Natural killer cell (primary cell): ENCODE measurements at places on chromosomes 1 and 21. TPM values are rescaled to one million over a fixed set of nuclear protein-coding genes. Genes with fewer than 3 reads are reported as not detected.

CLDN17 gene
- total RNA-seq: not detected

CCDC27 gene
- not detected for total RNA-seq

- H3K4me3 ChIP-seq: no peak within 1 kb of the TSS
- H3K27ac ChIP-seq: no peak within 1 kb of the TSS
- no peaks in the 10 kb centered on the region for H3K36me3 ChIP-seq
- peak; percentile 35 for DNase-seq
These were observed at the start of gene LRRC71 for GRCh38 chr1:156920233-156921052. Gene LRRC71 (plus strand): TSS chr1:156920632. CDS start chr1:156920804, 172 bp downstream.

- no peaks in the 10 kb centered on the region for H3K27me3 ChIP-seq
- no peaks in the 10 kb centered on the region for H3K4me1 ChIP-seq
These were observed 269.4 kb downstream of the HLX start for GRCh38 chr1:221148660-221149059.

GRCh38 chr1:204782118-204782700, 88.5 kb upstream of the NFASC start:
- no peaks in the 10 kb centered on the region for H3K27me3 ChIP-seq
- no peaks in the 10 kb centered on the region for H3K36me3 ChIP-seq
- H3K4me1 ChIP-seq: no peaks in the 10 kb centered on the region
- H3K27ac ChIP-seq: no peak overlapping the region

GRCh38 chr1:236854605-236854983, 59.5 kb downstream of the MTR start:
- no peak overlapping the region for H3K27ac ChIP-seq
- DNase-seq: no peak
- no peaks in the 10 kb centered on the region for H3K27me3 ChIP-seq

GRCh38 chr21:44828362-44829056, 10.6 kb upstream of the SUMO3 start:
- no peaks in the 10 kb centered on the region for H3K27me3 ChIP-seq
- H3K4me1 ChIP-seq: peaks cover 12% of the 10 kb centered on the region
- DNase-seq: no peak
- H3K4me3 ChIP-seq: no peak overlapping the region

- peaks cover 5% of the 10 kb centered on the region for H3K4me1 ChIP-seq
- no peak for DNase-seq
- no peaks in the 10 kb centered on the region for H3K27me3 ChIP-seq
- H3K27ac ChIP-seq: no peak overlapping the region
These were observed 347.8 kb downstream of the DUSP10 start for GRCh38 chr1:221394011-221394544.

DNA sequence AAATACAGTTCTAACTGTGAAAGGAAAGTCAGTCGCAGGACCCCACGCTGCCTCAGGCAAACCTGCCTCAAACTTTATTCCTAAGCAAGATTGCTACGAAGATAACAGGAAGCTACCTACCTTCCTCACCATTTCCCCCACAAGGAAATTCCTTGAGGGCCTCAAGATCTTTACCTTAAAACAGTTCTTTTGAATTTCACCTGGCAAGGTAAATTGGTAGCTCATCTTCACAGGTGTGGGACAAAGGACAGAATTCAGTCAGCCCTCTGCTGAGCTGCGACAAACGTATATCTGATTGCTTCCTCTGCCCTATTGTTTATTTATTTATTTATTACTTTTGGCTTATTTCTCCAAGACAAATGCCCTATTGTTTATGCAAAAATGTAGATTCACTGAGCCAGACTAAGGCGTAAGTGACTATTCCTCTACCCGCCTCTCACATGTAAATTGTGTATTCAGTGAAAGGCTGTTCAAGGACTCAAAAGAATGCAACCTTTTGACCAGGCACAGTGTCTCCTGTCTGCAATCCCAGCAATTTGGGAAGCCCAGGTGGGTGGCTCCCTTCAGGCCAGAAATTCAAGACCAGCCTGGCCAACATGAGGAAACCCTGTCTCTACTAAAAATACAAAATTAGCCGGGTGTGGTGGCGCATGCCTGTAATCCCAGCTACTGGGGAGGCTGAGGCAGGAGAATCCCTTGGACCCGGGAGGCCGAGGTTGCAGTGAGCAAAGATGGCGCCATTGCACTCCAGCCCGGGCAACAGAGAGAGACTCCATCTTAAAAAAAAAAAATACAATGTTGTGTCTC, 17.3 kb upstream of the PKNOX1 start:
- no peaks in the 10 kb centered on the region for H3K36me3 ChIP-seq
- DNase-seq: no peak
- H3K27me3 ChIP-seq: no peaks in the 10 kb centered on the region
- peaks cover 12% of the 10 kb centered on the region for H3K4me1 ChIP-seq
- no peak overlapping the region for H3K4me3 ChIP-seq
- no peak overlapping the region for H3K27ac ChIP-seq

DNA sequence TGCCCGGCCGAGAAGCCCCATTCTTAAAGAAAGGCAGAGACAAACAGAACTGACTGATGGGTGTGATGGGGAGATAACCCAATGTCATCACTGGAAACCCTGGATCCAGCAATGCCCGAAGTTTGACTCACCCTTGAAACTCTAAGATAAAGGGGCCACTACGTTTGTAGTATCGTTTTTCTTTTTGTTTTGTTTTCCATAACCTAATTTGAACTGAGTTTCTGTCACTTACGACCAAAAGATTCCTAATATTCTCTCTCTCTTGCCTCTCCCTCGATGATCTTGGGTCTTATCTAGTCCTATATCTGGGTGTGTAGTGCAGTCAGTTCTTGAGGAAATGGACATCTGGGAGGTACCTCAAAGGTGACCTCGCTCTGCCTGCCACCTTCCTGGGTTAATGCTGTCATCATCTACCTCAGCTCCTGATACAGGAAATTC, 57.8 kb upstream of the ID3 start:
- no peak overlapping the region for H3K27ac ChIP-seq
- H3K4me3 ChIP-seq: no peak overlapping the region
- H3K27me3 ChIP-seq: peaks cover 7% of the 10 kb centered on the region
- no peaks in the 10 kb centered on the region for H3K36me3 ChIP-seq
- H3K4me1 ChIP-seq: peaks cover 47% of the 10 kb centered on the region
- no peak for DNase-seq

DNA sequence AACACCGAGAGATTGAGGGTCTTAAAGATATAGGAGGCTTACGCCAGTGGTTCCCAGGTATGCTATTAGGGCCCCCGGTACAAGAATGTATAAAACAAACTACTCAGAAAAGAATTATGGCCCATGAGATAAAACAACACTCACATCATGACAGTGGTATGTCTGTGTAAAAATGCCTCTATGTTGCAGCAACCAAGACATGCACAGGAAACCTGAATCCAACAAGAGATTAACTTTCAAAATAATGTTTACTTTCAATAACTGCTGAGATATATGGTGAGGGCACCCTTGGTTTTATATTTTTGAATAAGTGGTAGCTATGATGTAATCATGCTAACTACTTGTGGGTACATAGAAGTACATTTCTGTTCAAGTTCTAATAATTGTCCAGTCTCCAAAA, 74.9 kb downstream of the PUM1 start:
- H3K4me3 ChIP-seq: no peak overlapping the region
- H3K4me1 ChIP-seq: no peaks in the 10 kb centered on the region
- H3K36me3 ChIP-seq: peaks cover 36% of the 10 kb centered on the region
- H3K27me3 ChIP-seq: no peaks in the 10 kb centered on the region
- no peak overlapping the region for H3K27ac ChIP-seq
- DNase-seq: no peak

- H3K36me3 ChIP-seq: peaks cover 49% of the 10 kb centered on the region
- H3K27ac ChIP-seq: no peak overlapping the region
- no peak overlapping the region for H3K4me3 ChIP-seq
- H3K27me3 ChIP-seq: no peaks in the 10 kb centered on the region
These were observed 7.4 kb downstream of the MED8 start for GRCh38 chr1:43382027-43382779.

GRCh38 chr21:41147096-41147978, 20.6 kb upstream of the BACE2 start:
- H3K27ac ChIP-seq: no peak overlapping the region
- H3K4me3 ChIP-seq: no peak overlapping the region
- DNase-seq: no peak
- no peaks in the 10 kb centered on the region for H3K36me3 ChIP-seq

- H3K27ac ChIP-seq: no peak overlapping the region
- H3K36me3 ChIP-seq: no peaks in the 10 kb centered on the region
- no peaks in the 10 kb centered on the region for H3K4me1 ChIP-seq
- H3K4me3 ChIP-seq: no peak overlapping the region
- H3K27me3 ChIP-seq: no peaks in the 10 kb centered on the region
- DNase-seq: no peak
These were observed 2.6 kb upstream of the SH3GLB1 start for GRCh38 chr1:86701731-86702130.

GRCh38 chr1:110846861-110847260, 26.1 kb upstream of the CD53 start:
- H3K4me1 ChIP-seq: no peaks in the 10 kb centered on the region
- no peak overlapping the region for H3K4me3 ChIP-seq
- no peak for DNase-seq
- H3K36me3 ChIP-seq: no peaks in the 10 kb centered on the region
- H3K27ac ChIP-seq: no peak overlapping the region

GRCh38 chr1:36920801-36921405, 113.4 kb downstream of the GRIK3 start:
- H3K36me3 ChIP-seq: no peaks in the 10 kb centered on the region
- H3K4me3 ChIP-seq: no peak overlapping the region
- no peak overlapping the region for H3K27ac ChIP-seq
- no peak for DNase-seq

GRCh38 chr21:17495680-17496079, 17.2 kb upstream of the CXADR start:
- DNase-seq: no peak
- H3K36me3 ChIP-seq: no peaks in the 10 kb centered on the region
- no peaks in the 10 kb centered on the region for H3K27me3 ChIP-seq
- H3K4me3 ChIP-seq: no peak overlapping the region

DNA sequence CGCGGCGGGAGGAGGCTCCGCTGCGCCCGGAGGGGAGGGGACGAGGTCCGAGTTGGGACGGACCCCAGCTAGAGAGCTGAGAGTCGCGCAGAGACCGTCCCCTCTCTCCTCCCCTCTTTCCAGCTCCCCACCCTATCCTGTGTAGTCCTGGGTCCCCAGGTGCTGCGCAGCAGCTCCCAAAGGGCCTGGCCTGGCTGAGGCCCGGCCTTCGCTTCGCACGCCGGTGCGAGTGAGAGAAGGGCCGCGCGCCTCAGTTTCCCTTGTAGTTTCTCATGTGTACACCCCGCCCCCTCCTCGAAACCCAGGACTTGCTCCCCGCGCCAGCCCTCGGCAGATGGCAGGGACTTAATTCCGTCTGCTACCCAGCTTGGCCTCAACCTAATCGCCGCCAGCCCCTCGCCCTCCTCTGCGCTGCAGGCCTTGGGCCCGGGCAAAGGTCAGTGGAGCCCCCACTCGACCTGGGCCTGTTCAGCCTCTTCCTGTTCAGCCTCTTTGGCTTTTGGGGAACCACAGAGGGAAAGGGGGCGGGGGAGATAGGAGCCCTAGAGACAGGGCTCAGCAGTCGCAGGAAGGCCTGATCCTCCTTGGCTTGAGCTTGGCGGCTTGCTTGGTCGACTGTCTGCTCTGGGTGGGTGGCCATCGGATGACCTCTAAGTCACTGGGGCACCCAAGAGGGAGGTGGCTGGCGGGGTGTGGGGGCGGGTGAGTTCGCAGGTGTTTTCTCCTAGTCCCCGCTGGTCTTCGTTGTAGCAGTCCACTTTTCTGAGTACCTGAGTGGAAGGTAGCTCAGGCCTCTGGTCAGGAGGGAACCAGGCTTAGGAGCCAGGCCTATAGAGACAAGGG, 1.0 kb downstream of the ZNF687 start:
- peak overlapping the region; percentile 82 for H3K4me3 ChIP-seq
- H3K27ac ChIP-seq: peak overlapping the region; percentile 93
- peaks cover 26% of the 10 kb centered on the region for H3K36me3 ChIP-seq
- H3K4me1 ChIP-seq: peaks cover 31% of the 10 kb centered on the region
- peak; percentile 56 for DNase-seq
- no peaks in the 10 kb centered on the region for H3K27me3 ChIP-seq

DNA sequence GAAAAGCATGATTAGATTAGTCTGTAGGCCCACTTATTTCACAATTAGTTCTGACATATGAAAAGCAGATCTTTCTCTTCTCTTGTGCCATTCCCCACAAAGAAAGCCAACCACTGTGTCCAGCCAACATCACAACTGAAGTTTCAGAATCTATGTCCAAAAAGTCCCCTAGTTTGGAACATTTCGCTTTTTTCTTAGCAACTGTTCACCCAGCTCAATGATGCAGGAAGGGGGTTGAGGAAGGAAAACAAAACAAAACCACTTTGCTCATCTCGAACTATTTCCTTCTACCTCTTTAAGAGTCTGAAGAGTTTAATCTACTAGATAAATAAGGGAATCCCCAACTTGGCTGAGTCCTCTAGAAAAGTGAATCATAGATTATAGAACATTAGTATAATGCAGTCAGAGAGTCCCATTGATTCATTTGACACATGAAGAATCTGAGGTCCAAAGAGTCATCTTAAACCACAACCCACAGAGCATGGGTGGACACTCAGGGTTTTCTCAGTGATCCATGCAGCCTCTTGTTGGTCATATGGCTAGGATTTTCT, 159.3 kb upstream of the SGIP1 start:
- no peak overlapping the region for H3K4me3 ChIP-seq
- peak; percentile 71 for DNase-seq
- no peaks in the 10 kb centered on the region for H3K27me3 ChIP-seq

- H3K27me3 ChIP-seq: no peaks in the 10 kb centered on the region
- H3K4me3 ChIP-seq: no peak overlapping the region
These were observed 55.5 kb upstream of the TLR5 start for GRCh38 chr1:223198628-223198965.

GRCh38 chr21:23507501-23507900, 2099.8 kb downstream of the MRPL39 start:
- no peak overlapping the region for H3K27ac ChIP-seq
- H3K4me1 ChIP-seq: no peaks in the 10 kb centered on the region
- H3K4me3 ChIP-seq: no peak overlapping the region

GRCh38 chr1:176118985-176119384, 88.1 kb downstream of the COP1 start:
- H3K36me3 ChIP-seq: peaks cover 12% of the 10 kb centered on the region
- no peak overlapping the region for H3K27ac ChIP-seq
- no peaks in the 10 kb centered on the region for H3K27me3 ChIP-seq
- H3K4me1 ChIP-seq: no peaks in the 10 kb centered on the region
- no peak overlapping the region for H3K4me3 ChIP-seq
- DNase-seq: no peak

DNA sequence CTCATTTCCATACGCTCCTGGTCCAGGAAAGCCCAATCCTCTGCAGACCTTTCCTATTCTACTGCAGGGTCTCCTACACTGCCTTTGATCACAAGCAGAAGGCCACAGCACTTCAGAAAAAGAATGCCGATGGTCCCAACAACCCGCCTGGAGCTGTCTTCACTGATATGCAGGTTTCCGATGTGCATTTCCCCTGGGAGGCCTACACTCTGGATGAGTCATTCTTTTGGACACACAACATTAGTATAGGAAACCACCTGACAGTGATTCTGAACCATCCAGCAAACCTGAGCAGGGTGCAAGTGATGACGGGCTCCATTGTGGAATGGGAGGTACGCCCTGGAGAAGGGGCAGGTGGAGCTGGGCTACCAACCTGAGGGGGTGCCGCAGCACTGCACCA, 15.0 kb downstream of the PCAT6 start:
- H3K27ac ChIP-seq: no peak overlapping the region
- H3K27me3 ChIP-seq: no peaks in the 10 kb centered on the region
- H3K4me1 ChIP-seq: no peaks in the 10 kb centered on the region
- no peaks in the 10 kb centered on the region for H3K36me3 ChIP-seq

GRCh38 chr1:49854741-49855140, 169.0 kb downstream of the AGBL4 start:
- no peaks in the 10 kb centered on the region for H3K36me3 ChIP-seq
- no peaks in the 10 kb centered on the region for H3K4me1 ChIP-seq
- H3K27ac ChIP-seq: no peak overlapping the region
- H3K27me3 ChIP-seq: no peaks in the 10 kb centered on the region
- H3K4me3 ChIP-seq: no peak overlapping the region
- no peak for DNase-seq

GRCh38 chr1:64184003-64184440, 19.4 kb upstream of the UBE2U start:
- H3K4me1 ChIP-seq: no peaks in the 10 kb centered on the region
- no peak overlapping the region for H3K27ac ChIP-seq
- H3K4me3 ChIP-seq: no peak overlapping the region
- H3K36me3 ChIP-seq: no peaks in the 10 kb centered on the region
- no peaks in the 10 kb centered on the region for H3K27me3 ChIP-seq
